ENCODE measurements at places on chromosomes 16 and 17.
A peak's percentile ranks its signal among the peaks of the same experiment; 100 is the strongest.

DNA sequence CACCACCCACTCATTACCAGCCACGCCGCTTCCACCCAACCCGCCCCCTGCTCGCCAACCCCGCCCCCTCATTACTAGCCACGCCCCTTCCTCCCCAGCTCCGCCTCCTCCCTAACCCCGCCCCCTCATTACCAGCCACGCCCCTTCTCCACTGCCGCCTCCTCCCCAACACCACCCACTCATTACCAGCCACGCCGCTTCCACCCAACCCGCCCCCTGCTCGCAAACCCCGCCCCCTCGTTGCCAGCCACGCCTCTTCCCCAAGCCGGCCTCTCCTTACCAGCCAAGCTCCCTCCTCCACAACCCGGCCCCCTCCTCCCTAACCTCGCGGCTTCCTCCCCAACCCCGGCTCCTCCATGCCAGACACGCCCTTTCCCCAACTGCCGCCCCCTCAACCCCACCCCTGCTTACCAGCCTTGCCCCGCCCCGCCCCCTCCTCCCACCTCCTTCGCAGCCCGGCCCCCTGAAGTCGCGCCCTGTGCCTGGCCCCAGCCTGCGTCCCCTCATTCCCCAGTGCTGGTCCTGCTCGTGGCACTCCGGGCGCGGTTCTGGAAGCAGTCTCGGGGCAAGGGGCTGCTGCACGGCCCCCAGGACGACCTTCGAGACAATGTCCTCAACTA is 7.3 kb downstream of the SLC22A31 start:
- DNase-seq, result peak; percentile 95

DNA sequence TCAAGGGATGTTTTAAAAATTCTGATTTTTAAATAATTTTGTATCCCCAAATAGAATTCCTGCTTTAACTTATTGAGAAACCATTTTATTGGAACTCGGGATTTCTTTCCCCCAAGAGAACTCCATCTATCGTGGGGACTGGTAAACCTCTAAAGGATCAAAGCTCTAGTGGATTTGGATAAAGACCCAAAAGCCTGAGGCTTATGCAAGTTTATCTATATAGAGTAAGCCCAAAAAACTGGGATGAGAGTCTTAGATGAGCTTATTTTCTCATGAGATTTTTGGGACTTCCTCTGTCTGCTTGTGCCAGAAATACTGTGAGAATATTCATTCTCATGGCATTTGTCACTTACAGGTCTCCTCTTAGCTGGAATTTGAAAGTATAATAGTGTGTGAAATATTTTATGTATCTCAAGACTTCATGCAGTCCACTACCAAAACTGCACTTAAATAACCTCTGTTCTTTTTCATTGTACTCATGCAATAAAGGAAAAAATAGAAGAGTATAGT is 333.1 kb downstream of the BCAS3 start:
- no peak for DNase-seq

DNA sequence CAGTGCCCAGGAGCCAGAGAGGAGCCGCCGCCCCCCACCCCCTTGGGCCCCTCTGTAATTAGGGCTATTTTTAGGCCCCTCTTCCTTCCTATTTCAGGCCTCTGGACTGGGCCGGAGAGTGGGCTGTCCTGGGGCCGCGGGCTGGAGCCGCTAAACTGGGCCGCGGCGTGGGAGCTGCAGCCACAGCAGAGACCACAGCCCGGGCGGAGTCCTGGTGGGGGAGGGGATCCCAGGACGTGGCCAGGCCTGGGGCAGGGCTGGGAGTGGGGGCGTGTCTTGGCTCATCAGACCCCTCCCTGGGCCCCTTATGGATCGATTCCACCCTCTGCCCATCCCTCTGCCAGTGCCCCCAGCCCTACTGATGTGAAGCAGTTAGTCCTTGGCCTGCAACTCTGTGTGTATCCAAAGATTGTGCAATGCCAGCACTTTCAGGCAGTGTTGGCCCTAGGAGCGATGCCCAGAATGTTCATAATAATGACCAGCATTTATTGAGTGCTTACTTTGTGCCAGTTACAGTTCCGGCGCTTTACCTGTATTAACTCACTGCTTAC is 15.0 kb upstream of the TAC4 start:
- no peak for DNase-seq

- no peak for DNase-seq
Measured at GRCh38 chr16:17295948-17296347, 174.8 kb downstream of the XYLT1 start.

GRCh38 chr17:2077040-2077439 is 22.1 kb downstream of the HIC1 start:
- no peak for DNase-seq

- no peak for DNase-seq
Measured at GRCh38 chr16:69078073-69078472, 27.4 kb upstream of the HAS3 start.

DNA sequence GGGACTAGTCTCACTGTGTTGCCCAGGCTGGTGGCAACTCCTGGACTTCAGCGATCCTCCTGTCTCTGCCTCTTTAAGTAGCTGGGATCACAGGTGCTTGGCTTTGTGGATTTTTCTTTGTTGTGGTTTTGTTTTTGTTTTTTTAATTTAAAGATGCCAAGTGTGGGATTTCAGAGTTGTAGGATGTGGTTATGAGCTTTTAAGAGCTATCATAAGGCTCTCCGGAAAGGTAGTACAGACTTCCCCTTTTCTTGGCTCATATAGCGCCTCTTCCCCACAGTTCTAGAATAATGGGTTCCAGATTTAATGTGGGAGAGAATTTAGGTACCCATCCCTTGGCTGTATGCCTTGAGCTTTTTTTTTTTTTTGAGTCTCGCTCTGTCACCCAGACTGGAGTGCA is 17.1 kb downstream of the AKAP1 start:
- no peak for DNase-seq

DNA sequence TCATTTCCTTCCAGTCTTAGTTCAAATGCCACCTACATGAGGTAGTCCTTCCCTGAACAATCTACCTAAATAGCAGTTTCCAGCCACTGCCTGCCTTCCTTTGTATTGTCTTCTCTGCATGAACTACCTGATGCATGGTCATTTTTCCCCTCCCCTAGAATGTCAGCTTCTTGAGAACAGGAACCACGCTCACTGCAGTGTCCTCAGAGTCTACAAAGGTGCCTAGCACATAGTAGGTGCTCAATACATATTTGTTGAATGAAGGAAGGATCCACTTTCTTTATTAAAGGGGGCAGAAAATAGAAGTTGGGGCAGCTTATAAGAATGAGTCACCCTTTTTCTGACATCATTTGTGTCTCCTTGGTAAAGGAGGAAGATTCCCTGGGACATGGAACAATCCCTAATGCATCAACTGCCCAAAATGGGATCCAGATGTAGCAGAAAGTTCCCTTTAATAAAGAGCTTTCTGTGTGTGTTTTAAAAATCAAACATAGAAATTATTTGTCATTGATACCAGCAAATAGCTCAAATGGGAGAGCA is 4.4 kb upstream of the CYLD start:
- no peak for DNase-seq

GRCh38 chr17:17873450-17873991 is 36.7 kb upstream of the SREBF1 start:
- no peak for DNase-seq

DNA sequence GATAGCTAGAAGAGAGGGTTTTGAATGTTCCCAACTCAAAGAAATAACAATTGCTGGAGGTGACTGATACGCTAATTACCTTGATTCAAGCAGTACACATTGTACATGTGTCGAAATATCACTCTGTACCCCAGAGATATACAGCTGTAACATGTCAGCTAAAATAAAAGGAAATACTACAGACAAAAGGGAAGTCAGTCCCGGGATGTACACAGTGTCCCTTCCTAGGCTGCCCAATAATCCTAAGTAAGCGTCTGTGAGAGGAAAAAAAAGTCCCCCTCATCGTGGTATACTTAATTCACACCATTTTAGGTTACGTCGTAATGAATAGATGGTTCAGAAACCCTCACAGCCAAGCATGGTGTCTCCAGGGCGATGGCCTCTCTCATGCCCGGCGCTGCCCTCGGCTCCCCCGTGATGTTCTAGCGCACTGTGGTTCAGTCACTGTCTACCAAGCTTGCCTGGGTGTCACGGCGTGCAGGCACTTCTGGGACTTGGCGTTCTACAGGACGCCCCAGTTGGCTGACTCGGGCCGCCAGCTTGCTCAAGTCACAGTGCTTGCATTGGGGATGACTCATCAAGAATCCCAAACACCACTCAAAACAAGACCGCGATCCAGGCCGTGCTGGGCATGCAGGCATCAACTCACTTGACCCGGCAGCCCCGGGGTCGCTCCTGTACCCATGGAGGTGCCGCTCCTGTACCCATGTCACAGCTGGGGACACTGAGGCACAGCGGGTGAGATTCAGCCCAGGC is 27.6 kb downstream of the CCDC40 start:
- peak; percentile 65 for DNase-seq

DNA sequence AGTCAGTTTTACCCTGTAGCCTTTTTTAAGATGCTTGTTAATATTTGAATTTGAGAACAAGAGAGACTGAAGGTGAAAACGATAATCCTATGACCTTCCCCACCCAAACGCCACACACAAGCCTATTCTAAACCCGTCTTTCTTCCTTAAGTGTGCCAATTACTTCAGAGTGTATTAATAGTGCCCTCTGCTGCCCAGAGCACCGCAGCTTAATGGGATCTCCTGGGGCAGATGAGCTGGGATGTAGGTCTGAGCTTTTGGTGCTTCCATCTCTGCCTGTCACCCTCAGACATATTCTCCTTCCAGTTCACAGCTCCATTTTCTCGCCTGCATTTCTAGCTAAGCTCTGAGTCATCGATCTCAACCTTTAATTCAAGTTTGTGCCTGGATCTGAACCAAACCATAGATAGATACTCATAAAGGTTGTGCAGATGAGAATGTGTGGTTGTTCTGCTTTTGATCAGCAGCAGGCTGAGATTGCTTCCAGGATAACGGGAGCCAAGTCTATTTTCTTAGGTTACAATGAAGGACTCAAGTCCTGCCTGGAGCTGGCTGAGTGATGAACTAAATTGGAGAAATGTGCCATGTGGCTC is 46.4 kb upstream of the CDH13 start:
- no peak for DNase-seq

DNA sequence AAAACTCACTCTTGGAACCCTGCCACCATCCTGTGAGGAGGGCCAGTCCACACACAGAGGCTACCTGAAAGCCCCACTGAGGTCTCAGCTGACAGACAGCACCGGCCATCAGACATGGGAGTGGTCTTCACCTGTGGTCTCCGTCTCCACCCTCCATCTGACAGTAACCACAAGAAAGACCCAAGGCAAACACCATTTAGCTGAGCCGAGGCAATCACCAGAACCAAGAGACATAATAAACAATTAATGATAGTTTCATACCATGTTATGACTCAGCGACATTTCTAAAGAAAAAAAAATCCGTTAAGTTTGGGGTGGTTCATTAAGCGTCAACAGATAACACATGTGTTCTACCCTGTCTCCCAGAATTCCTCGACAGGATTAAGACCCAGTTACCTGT is 6.1 kb upstream of the EVPLL start:
- no peak for DNase-seq

DNA sequence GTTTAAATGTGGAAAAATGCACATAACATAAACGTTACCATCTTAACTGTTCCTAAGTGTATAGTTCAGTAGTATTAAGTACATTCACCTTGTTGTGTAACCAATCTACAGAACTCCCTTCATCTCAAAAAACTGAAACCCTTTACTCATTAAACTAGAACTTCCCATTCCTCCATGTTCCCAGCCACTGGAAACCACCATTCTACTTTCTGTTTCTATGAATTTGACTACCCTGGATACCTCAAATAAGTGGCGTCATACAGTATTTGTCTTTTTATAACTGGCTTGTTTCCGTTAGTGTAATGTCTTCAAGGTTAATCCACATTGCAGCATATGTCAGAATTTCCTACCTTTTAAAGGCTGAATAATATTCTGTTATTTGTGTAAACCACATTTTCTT is 38.2 kb downstream of the NF1 start:
- DNase-seq, result no peak

DNA sequence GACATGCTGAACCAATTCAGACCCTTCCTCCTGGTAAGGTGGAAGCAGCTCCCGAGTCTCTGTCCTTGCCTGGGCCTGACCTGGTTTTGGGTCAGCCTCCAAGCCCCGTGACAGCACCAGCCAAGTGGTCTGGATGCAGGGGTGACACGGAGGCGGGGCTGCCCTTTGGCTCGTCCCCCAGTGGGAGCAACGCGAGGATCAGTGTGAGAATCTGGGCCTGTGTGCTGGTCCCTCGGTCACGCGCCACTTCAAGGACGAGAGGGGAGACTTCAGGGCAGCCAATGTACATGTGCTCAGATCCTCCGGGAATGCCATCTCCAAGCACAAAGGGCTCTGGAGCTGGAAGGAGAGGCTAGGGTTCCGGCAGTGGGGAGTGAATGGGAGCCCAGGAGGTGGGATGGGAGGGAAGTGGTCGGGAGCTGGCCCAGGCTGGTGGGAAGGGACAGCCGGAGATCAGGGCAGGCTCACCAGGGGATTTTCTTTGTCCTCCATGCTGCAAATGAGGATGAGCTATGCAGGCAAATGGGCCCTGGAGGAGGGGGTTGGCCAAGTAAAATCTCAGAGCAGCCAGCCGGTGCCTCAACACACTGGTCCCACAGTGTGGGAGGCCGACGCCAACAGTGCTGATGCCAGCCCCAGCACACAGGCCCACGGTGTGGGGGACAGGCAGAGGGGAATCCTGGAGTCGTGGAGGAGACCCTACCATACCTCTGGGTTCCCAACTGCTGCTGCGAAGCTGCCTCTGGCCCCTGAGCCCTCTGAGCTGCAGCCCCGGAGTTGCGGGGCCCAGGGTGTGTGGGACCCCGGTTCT is 4.2 kb upstream of the NDRG4 start:
- DNase-seq, result no peak

DNA sequence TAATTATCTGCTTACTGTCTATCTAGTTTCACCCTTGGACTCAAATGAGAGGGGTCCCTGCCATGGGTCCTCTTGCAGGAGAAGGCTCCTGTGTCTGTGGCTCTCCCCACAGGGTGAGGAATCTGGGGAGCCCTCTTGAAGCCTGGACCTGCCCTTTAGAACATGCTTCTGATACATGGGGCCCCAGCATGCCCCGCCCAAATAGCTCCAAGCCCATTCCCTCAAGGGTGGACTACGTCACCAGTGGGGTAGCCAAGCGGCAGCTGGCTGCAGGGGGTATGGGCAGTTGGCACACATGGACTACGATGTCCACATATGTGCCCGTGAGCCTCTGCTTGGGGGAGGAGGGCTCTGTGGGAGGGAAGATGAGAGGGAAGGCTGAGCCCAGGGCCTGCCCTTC is 39.3 kb downstream of the ARHGAP27 start:
- DNase-seq, result no peak

Data from K562 (cell line).